ENCODE measurements at places on chromosomes 1 and 21.

GRCh38 chr1:205013683-205014367, 29.2 kb upstream of the CNTN2 start:
- no peak for DNase-seq

DNA sequence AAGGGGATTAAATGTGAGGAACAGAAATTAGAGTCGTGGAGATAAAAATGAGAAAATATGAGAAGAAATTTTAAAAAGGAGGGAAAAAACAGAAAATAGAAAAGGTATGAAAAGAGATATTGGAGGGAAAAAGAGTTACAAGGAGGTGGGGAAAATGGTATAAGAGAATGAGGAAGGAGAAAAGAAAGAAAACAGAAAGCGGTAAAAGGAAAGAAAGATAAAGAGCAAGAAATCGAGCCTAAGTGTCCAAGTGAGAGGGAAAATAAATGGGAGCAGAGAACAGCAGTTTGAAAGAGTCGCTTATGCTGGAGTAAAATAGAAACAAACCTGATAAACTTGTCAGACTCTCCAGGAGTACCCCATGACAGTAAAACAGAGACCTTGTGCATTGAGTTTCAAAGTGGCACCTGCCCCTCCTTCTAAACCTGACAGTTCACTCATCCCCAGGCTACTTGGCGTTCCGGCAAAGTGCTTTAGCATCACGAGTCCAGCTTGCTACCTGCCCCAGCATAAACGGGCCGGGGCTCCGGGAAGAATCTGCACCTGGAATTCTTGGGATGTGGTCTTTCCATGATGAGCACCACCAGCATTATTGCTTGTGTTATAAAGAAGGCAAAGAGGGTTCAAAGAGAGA, 585 bp downstream of the NEGR1 start:
- no peak for DNase-seq

DNA sequence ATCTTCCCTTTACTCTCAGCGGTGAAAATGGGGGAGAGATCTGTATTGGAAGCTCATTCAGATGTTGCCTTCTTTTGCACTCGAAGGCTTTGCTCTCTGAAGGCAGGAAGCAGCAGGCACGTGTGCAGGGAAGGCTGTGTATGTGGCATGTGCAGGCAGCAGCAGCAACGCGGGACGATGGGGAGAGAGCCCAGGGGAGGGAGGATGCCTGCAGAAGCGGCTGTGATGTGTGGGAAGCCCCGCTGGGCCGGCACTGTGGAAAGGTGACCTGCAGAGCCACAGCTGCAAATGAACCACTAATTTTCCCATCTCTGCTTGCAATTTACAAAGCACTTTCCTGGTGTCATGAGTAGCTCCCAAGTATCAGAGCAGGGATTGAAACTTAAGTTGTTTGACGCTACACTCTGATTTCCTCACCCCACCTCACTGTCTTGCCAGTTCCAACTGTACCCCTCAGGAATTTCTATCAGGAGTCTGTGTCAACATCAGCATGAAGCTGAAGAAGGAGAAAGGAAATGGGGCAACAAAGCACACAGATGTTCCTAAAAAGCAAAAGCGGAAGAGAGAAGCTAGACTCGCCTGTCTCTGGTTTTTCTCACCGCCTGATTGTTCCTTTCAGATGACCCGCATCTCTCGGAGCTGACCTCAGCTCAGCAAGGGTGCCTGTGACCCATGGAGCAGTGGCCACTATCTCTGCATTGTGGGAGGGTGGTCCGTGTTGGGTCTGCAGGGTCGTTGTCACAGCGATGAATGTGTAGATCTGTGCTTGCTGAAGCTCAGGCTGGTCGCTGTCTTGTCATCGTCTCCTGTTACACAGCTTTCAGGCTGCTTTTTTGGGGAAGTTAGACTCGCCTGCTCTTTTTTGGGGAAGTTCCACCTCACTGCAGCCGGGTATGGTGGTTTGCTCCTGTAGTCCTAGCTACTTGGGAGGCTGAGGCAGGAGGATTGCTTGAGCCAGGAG, 156.1 kb downstream of the KIF26B start:
- DNase-seq, result no peak

- no peak for DNase-seq
These were observed 27.6 kb downstream of the AGO4 start for GRCh38 chr1:35835398-35835797.
